ENCODE measurements at places on chromosomes 1 and 21.

GRCh38 chr1:84997667-84998600 lies 1.0 kb upstream of the MCOLN2 start:
- DNase-seq: no peak

GRCh38 chr1:196312739-196313138 lies 295.5 kb downstream of the KCNT2 start:
- DNase-seq: no peak

DNA sequence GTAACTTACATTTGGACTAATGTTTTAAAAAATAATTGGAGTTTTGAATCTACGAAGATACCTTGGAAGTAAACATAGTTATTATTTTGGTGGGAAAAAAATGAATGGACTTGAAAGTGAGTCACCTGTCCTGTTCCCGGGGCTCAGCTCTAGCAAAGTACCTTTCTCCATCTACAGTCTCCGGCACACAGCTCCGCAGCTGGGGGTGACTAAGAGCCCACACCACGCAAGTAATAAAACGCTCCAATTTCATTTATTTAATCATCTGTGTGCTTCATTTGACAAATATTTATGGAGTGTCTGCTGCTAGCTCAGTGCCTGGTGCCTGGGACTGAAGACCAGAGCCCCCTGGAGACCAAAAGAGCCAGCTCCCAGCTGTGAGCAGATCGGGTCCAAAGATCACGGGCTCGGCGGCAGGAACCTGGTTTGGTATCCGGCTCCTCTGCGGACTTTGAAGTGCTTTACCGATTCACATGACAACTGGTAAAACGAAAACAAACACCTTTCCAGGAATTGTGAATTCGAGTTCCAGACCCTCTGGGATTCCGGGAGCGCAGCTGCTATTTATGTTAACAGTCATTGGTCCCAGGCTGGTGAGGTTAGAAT lies 1.7 kb upstream of the RIPK4 start:
- no peak for DNase-seq

GRCh38 chr1:118247593-118247992 lies 62.6 kb upstream of the SPAG17 start:
- no peak for DNase-seq

- DNase-seq: no peak
Measured at GRCh38 chr1:111852261-111852721, 96.6 kb downstream of the DDX20 start.

DNA sequence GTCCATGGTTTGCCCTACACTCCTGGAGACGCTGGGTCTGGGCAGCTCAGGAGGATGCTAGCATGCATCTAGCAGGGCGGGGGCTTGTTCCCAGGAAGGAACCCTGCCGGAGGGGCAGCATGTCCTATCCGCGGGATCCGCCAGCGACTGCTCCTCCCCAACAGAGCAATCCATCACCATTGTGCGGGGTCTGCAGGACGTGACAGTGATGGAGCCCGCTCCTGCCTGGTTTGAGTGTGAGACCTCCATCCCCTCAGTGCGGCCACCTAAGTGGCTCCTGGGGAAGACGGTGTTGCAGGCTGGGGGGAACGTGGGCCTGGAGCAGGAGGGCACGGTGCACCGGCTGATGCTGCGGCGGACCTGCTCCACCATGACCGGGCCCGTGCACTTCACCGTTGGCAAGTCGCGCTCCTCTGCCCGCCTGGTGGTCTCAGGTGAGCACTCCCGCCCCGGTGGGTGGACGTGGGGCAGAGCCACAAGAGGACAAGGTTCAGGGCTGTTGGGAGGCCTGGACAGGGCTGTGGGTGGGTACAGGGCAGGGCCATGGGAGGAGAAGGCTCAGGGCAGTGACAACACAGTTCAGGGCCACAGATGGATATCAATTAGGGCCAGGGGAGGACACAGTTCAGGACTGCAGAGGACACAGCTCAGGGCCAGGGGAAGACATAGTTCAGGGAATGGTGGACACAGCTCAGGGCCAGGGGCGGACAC lies 71.3 kb downstream of the OBSCN start:
- no peak for DNase-seq

DNA sequence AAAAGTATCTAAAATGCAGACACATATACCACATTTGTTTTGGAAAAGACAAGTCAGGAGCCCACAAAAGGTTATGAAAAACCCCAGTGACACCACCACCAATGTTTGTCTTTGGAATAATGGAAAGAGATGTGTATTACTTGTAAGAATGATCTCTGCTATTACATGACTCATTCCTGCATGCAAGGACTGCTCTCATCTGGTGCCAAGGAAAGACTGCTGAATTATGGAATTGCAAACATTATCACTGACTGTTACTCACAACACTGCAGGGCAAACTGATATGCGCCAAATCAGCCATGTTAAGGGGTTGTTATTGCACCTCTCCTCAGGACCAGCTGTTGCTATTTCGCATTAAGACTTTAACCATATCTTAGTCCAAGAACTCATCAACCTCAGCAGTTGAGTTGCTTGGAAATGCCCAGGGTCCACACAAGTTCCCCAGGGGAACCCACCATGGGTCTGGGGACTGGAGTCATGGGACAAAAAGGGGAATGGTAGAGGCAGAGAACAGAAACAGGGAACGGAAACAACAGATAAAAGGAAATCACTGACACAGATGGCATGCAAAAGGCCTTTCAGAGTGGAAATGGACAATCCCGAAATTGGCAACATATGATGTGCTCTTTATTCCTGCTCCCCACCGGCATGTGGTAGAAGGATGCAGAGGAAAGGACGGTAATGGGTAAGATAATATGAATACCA lies 34.4 kb downstream of the CAPZB start:
- peak; percentile 24 for DNase-seq

- no peak for DNase-seq
Measured at GRCh38 chr1:184352776-184353175, 34.1 kb upstream of the C1orf21 start.

DNA sequence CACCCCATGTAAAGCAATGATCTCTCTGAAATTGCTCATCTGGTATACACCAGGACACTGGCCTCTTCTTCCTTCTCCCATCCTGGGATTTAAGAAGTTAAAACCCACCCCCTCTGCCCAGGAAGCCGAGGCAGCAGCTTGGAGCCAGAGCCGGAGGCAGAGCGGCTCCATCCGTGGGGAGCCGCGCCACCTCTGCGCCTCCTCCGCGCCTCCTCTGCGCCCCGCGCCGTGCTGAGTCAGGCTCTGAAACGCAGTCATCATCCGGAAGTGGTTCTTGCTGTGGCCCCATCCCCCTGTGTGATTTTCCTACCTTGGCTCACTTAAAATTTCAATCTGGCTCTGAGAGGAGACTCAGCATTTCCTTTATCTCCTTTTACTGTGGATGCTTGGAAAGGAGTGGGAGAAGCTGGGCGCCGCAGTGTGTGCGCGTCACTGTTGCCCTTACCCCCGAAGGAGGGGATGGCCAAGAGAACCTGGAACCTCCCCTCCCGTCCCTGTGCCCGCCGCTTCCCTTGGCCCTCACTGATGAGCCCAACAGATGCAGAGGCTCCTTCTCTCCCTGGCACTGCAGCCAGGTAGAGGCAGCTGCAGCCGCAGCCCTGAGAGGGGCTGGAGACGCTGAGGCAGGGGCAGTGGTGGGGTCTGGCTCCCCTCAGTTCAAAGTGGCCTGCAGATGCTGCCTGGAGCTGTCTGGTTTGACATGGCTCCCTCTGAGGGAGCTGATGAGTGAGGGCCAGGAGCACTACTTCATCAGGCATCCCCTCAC lies 15.3 kb upstream of the NPHP4 start:
- DNase-seq: no peak

DNA sequence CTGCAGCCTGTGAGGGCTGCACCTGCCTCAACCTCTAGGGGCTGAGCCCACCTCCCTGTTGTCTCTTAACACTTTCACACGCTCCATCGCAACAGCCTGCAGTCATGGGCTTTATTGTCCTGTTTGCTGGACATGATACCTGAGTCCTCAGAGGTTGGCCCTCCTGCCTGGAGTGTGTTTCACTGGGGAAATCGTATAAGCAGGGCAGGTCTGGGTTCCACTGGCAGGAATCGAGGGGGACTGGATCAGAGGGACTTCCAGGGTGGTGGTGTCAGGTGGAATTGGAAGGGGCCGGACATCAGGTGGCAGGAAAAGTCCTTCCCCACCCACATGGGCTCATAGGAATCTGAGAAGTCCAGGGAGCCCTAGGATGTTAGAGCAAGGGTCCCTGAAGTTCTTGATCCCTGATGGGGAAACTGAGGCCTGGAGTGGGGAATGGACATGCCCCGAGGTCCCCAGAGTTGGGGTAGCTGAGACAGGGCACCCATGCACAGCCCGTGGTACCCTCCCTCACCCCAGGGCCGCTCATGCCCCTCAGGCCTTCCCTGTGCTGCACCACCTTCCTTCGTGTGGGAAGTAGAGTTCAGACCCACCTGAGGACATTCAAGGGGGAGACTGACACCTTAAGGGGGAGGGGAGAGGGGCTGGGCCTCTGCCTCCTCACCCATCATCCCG lies 66.6 kb downstream of the PIK3CD start:
- no peak for DNase-seq

GRCh38 chr1:2221271-2221670 lies 6.8 kb upstream of the SKI start:
- DNase-seq: no peak

- no peak for DNase-seq
Measured at GRCh38 chr1:153344718-153345025, 4.0 kb downstream of the PGLYRP4 start.

GRCh38 chr21:42864815-42865775 lies 14.2 kb downstream of the WDR4 start:
- no peak for DNase-seq

DNA sequence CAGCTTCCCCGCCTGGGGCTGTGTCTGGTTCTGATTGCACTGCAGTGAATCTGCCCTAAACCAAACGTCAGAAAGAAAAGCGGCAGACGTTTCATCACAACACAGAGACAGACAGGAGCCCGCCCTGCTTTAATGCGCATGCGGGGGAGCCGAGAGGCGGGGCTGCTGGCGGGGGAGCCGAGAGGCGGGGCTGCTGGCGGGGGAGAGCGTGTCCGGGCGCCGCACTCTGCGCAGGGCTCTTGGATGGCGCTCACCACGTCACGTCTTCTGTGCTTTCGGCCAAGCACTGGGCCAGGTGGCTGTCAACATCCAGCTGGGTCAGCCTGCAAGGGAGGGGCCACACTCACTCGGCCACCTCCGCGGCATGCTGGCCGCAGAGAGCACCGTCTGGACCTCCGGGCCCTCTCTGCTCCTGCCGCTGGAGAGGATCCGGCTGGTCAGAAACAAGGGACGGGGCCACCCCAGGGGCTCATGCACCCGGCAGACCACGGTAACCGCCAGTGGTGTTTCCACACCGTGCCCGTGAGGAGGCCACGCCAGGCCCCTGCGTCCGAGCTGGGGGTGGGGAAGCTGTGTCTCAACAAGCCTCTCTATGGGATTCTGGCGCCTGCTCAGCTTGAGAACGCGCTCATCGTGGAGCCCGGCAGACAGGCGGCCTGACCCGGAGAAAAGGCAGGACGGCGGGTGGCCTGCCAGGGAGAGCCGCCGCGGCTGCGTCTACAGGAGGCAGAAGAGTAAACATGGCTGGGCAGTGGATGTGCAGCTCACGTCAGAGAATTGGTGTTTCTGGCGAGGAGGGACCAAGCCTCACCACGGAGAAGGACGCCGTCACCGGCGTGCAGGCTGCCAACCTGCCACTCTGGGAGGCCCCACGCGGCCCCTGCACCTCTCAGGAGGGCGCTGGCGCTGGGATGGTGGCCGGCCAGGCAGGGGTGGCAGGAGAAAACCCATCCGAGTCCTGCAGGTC lies 4.8 kb downstream of the FAAP20 start:
- peak; percentile 85 for DNase-seq

DNA sequence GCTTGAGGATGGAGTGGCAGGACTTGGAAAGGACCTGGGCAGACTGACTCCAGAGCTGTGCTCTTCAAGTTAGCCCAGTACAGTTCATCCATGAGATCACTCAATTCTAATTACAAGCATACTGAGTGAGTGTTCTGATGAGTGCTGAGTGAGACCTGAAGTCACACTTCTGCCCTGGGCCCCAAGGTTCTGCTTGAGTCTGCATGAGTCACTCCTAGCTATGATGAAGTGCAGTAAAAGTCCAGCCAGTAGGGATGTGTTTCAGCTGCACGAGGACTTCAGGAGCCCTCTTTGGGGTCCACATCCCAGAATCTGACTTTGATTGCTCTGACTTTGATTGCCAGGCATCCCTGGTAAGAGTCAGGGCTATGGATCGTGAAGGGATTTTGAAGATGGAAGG lies 35.8 kb downstream of the PLEKHA6 start:
- DNase-seq: no peak

- no peak for DNase-seq
Measured at GRCh38 chr1:241356187-241356518, 852 bp downstream of the RGS7 start.

DNA sequence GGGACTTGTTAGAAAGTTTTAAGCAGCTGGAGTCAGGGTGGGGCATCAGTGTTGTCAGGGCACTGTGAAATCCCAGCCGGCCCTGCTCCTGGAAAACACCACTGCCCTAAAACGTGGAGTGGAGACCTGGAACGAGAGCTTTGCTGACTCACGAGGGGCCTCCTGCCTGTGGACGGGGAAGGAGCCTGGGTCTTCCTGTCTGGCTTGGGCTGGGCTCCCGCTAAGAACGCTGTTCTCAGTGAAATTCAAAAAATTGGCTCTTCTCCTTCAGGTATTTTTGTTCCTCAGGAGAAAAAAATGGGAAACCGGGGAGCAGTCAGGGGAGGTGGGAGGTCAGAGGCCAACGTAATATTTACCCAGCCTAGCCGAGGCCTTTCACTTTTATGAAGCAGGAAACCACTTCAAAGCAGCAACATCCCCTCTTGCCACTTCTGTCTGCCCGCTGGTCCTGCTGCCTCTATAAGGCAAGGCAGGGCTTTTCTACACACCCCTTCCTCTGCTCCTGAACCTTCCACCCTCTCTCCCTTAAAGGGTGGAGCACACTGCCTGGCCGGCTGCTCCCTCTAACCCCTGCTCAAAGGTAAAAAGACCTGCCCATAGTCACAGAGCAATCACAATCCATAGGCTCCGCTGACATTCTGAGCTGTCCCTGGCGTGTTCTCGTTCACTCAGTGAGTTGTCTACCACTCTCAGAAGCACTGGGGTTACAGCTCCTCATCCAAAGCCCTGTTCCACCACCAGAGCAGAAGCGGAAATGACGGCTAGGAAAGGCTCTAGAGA lies 8.0 kb downstream of the PLXNA2 start:
- DNase-seq: no peak

DNA sequence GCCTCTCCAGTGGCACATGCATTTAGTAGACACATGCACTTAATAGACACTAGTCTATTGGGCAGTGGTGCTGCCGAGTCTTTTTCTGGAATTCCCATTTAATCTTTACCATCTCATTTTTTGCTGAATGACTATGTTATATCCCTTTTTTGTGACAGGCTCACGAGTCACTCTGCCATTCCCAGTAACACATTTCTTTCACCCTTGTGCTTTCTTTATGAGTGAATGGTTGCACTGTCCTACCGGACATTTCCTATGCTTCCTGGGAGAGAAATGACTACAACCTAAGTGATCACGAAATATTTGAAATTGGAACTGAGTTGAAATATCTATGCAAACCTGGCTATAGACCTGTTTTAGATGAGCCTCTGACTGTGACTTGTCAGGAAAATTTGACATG lies 70.9 kb downstream of the C4BPA start:
- no peak for DNase-seq
